ENCODE measurements at places on chromosomes 4 and X. TPM values are rescaled to one million over a fixed set of nuclear protein-coding genes. Genes with fewer than 3 reads are reported as not detected.

The PPP2R2C gene
- total RNA-seq: 7.9 TPM

DNA sequence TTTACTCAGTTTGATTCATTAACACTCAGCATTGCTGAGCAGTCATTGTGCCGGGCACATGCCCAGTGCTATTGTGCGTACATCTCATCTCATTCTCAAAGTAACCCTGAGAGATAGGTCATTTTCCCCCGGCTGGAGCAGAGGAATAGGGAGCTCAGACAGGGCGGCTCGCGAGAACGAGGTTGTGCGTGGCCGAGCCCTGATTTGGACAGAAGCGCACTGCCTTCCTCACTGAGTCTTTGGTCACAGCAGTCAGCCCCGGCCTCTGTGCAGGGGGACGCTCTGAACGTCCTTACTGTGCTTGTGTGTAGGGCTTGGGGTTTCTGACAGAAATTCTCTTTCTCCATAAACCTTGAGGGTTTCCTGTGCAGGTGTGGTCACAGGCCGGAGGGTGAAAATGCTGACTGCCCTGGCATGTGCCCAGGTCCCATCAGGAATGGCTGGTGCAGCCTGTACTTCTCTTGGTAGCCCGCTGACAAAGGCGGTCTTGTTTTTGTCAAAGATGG is 39.5 kb downstream of the NOP14 start:
- DNase-seq: no peak

DNA sequence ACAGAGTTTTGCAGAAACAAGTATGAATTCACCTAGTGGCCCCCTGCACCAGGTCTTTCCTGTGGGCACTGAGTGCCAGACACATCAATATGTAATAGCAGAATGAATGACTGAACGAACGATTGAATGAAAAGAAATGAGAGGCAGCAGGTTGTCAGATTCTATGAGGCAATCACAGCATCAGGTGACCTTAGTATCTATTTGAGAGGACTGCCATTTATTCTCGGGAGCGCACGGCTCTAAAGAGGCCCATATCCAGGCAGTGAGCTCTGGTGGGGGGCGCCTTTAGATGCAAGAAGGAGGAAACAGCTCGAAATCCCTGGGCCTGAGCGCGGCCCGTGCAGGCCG is 528 bp upstream of the SLC25A4 start:
- no peak for DNase-seq

The ESX1 gene
- total RNA-seq: 41.7 TPM

GRCh38 chrX:63782515-63782914 is 2.5 kb downstream of the ARHGEF9 start:
- no peak for DNase-seq

- DNase-seq: no peak
These were observed 206.8 kb upstream of the HAND2 start for GRCh38 chr4:173736840-173737239.

The PSAPL1 gene
- 19.0 TPM for total RNA-seq

The CCNB3 gene
- 15.4 TPM for total RNA-seq

All from testis (tissue), 5 donors.